ENCODE measurements at places on chromosomes 1 and 21. TPM values are rescaled to one million over a fixed set of nuclear protein-coding genes. Genes with fewer than 3 reads are reported as not detected.

The LCE1F gene
- not detected for total RNA-seq

The SLC39A1 gene
- 153 TPM for total RNA-seq

The FLG2 gene
- total RNA-seq: not detected

The B4GALT2 gene
- 91.5 TPM for total RNA-seq

The SLC1A7 gene
- total RNA-seq: under 0.01 TPM

The SLAMF7 gene
- not detected for total RNA-seq

The OR2L8 gene
- not detected for total RNA-seq

The NHLH1 gene
- not detected for total RNA-seq

The HSD11B1 gene
- 21.6 TPM for total RNA-seq

The TMOD4 gene
- not detected for total RNA-seq

The SLFNL1 gene
- total RNA-seq: under 0.01 TPM

The CNN3 gene
- 354 TPM for total RNA-seq

The SCAF4 gene
- 9.0 TPM for total RNA-seq

The MTMR11 gene
- total RNA-seq: 7.8 TPM

The PIGC gene
- 18.4 TPM for total RNA-seq

The ITLN2 gene
- total RNA-seq: not detected

The ZBTB21 gene
- 18.7 TPM for total RNA-seq

The DDR2 gene
- 289 TPM for total RNA-seq

The SELENBP1 gene
- total RNA-seq: 23.3 TPM

The GPR153 gene
- 5.2 TPM for total RNA-seq

The CLDN17 gene
- not detected for total RNA-seq

The OR2T33 gene
- not detected for total RNA-seq

The KIF14 gene
- 6.4 TPM for total RNA-seq

The SPRR2F gene
- not detected for total RNA-seq

The PTGER3 gene
- total RNA-seq: 0.97 TPM

The SIK1 gene
- 5.2 TPM for total RNA-seq

The TPTE gene
- 0.43 TPM for total RNA-seq

The ASPM gene
- 19.6 TPM for total RNA-seq

The SPATA1 gene
- 0.97 TPM for total RNA-seq

The VHLL gene
- 0.32 TPM for total RNA-seq

The AVPR1B gene
- total RNA-seq: not detected

The SPRR1A gene
- total RNA-seq: not detected

The KPRP gene
- not detected for total RNA-seq

The PLPPR4 gene
- total RNA-seq: 4.8 TPM

The S1PR1 gene
- 12.9 TPM for total RNA-seq

The CCDC27 gene
- not detected for total RNA-seq

The ACP6 gene
- 6.0 TPM for total RNA-seq

Data from fibroblast of villous mesenchyme (primary cell).